ENCODE measurements at places on chromosomes 16 and 17. TPM values are rescaled to one million over a fixed set of nuclear protein-coding genes. Genes with fewer than 3 reads are reported as not detected.

- DNase-seq = no peak
Observed at GRCh38 chr17:39722965-39723848, 7.1 kb downstream of the MIEN1 start.

GRCh38 chr17:43010667-43011308 is 4.2 kb downstream of the IFI35 start:
- DNase-seq = no peak

DNA sequence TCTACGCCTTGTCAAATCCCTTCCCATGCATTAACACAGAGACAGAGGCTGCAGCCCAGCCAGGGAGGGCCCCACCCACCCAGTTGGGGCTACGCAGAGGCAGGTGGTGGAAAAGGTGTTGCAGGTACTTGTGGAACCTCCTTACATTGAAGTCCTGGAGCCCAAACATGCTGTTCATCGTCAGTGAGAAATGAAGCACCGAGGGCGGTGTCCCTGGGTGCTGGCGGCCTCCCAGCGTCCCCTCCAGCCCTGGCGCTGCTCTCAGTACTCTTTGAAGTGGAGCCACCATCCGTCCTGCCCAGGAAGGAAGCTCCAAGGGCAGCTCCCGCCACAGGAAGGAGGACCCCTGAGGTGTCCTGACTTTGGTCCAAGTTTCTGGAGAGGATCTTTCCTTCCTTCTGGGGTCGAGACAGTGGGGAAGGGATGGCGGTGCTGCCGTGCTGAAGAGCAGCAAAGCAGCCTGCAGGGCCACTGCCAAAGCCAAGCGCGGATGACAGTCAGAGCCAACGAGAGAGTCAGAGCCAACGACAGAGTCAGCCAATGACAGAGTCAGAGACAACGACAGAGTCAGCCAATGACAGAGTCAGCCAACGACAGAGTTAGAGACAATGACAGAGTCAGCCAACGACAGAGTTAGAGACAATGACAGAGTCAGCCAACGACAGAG is 23.4 kb downstream of the LMF1 start:
- no peak for DNase-seq

LDAF1 gene
- 46.6 TPM for total RNA-seq

MYOCD gene
- total RNA-seq = 11.9 TPM
